NCI-H2107 (cell line): ENCODE measurements at places on chromosomes 1 and 21.
A peak's percentile ranks its signal among the peaks of the same experiment; 100 is the strongest.

DNA sequence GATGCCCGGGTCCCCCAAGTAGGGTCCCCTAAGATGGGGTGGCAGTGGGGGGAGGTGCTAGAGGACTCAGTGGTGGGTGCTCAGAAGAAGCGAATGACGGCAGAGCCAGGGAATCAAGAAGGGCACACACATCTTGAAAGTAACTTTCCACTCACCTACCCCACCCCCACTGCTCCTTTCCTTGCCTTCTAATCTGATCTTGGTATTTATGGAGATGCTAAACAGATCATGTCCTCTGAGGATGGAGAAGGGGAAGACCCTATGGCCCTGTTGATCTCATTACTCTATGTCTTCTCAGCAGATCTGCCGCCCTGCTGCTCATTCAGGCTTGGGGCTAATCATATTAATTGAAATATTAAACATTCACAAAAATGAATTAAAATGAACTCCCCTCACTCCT is 2.1 kb upstream of the CELF3 start:
- DNase-seq: no peak

GRCh38 chr1:163771637-163772036 is 449.9 kb downstream of the NUF2 start:
- no peak for DNase-seq

DNA sequence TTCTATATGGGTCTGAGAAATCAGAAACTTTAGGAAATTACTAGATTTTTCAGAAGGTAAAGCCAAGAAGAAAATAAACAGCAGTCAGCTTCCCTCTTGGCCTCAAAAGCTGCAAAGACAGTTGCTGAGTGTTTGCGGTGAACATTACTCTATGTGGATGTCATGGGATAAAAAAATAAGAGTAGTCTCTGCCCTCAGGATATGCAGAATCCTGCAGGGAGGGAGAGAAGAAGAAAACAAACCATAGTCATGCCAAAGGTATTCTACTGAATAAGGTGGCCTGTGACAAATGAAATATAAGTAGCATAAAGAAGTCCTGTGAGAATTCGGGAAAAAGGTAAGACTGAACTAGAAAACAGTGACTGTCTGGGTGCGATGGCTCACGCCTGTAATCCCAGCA is 19.0 kb downstream of the YARS1 start:
- DNase-seq: no peak

DNA sequence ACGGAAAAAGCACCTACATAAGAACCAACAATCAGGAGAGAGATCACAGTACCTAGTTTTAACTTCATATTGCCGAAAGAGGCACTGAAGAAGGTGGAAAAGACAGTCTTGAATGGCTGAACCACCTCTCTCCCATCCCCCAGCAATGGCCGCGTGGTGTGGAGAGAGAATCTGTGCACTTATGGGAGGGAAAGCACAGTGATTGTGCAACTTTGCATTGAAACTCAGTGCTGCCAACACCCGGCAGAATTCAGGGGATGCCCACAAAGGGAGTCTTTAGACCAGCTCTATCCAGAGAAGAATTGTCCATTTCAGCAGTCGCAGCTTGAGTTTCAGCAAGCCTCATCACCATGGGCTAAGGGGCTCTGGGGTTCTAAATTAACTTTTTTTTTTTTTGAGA is 186.3 kb upstream of the USP25 start:
- no peak for DNase-seq

DNA sequence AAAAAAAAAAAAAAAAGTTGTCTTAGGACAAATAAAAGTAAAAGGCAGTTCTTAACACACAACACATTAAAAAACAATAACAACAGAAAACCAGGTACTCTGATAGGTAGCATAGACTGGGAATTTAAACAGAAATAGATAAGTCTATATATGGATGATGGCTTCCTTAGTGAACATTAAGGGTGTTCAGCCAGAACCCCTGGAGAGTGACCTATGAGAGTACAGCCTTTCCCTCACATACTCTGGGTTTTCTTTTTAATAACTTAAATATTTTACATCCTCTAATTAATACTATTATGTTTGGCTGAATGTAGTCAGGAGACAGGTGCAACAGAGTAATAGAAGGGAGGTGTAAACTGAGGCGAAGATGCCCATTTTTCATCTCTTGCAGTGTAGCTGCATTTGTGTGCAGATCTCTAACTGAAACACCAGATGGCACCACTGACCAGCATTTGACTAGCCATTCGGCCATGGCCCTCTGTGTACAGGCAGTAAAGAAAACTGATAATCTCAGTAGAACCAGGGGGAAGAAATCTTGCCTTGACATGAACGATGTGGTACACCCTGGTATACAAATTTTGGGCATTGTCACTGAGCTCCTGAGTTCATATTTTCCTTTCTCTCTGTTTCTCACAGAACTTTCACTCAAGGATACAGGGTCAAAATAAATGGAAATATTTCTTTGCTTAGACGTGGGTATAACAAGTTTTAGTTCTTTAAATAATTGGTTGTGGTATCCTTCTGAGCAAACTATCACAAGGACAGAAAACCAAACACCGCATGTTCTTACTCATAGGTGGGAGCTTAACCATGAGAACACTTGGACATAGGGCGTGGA is 7.6 kb downstream of the TTF2 start:
- peak; percentile 35 for DNase-seq

DNA sequence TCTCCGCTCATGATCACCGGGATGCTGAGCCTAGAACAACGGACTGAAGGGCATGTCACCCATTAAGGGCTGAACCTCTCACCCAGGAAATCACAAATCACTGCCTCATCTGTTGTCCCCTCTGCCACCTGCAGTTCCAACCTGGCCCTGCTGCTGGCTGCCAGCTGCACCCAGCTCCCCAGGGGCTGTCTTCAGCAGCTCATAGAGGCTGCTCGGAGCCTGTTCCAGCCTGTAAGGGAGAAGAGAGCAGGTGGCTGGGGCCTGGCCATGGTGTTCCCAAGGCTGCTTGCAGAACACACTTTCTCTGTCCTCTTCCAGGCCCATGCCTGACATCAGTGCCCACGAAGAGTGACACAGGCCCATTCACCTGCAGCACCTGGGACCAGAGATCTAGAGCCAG is 44.5 kb upstream of the DISP3 start:
- peak; percentile 74 for DNase-seq

DNA sequence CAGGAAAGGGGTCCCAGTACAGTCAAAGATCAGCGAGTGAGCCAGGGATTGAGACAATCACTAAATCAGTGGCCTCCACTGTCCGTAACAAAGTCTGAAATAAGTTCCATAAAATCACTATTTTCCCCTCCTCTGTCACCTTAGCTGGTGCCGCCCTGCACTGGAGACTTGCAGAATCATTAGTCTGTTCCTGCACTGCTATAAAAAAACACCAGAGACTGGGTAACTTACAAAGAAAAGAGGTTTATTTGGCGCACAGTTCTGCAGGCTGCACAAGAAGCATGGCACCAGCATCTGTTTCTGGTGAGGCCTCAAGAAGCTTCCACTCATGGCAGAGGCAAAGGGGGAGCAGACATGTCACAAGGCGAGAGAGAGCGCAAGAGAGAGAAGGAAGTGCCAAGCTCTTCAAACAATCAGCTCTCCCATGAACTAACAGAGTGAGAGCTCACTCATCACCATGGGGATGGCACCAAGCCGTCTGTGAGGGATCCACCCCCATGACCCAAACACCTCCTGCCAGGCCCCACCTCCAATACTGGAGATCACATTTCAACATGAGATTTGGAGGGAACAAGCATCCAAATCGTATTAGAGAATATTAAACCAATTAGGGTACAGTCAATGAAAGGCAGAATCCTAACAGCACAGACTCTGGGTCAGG is 129.8 kb upstream of the TIAM1 start:
- DNase-seq: no peak

DNA sequence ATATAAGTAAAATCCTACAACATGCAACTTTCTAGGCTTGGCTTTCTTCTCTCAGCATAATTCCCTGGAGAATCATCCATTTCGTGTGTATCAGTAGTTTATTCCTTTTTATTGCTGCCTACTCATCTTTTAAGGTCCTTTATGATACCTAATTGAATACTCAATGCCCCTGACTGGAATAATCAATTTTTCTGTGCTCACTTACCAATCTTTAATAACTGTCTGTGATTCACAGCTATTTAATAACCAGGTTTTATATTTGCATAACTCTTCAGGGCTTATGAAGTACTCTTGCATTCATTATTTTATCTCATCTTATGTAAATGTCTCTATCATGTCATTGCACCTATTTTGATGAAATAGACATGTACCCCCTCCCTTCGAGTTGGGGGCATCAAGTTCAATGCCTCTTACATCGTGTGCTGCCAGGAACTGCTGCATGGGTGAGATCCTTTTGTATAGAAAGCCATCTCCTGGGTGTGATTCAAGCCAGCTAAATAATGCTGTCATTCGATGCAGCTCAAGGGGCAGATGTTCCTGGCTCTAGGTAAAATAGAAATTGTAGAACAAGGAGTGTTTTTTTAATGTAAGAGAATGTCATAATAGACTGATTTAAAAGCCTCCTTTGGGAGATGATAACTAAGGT is 222.7 kb downstream of the SLC35F3 start:
- DNase-seq: no peak

DNA sequence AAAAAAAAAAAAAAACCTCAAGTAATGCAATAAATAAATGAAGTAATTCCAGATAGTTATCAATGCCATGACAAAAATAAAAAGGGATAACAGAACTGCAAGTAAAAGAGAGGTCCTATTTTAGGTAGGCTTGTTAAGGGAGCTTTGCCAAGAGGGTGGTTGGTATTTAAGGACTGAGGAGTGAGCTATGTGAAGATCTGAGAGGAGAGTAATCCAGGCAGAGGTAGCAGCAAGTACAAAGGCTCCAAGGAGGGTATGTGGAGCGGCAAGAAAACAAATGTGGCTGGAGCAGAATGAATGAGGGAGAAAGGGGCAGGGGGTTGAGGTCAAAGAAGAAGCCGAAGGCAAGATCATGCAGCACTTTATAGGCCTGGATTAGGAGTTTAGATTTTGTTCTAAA is 59.9 kb upstream of the CDC42BPA start:
- DNase-seq: no peak

GRCh38 chr21:16538405-16538804 is 808.6 kb downstream of the USP25 start:
- DNase-seq: no peak

GRCh38 chr1:173886746-173887611 is 18.8 kb downstream of the ZBTB37 start:
- no peak for DNase-seq

DNA sequence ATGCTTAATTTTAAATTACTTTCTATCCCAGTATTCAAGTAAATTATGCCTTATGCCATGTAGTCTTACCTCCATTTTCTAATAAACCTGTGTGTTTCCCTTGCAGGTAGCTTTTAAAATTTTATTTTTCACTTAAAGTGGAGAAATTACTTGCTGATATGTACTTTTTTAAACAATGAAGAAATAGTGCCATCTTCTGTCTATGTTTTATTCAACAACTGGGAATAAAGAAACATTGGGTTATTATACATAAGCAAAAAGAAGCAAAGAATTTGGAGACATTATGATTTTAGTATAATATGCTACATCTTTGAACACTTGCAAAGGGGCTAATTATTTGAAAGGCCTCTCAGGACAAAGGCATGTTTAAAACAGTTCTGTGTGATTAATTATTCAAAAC is 1912.9 kb downstream of the MRPL39 start:
- DNase-seq: no peak

DNA sequence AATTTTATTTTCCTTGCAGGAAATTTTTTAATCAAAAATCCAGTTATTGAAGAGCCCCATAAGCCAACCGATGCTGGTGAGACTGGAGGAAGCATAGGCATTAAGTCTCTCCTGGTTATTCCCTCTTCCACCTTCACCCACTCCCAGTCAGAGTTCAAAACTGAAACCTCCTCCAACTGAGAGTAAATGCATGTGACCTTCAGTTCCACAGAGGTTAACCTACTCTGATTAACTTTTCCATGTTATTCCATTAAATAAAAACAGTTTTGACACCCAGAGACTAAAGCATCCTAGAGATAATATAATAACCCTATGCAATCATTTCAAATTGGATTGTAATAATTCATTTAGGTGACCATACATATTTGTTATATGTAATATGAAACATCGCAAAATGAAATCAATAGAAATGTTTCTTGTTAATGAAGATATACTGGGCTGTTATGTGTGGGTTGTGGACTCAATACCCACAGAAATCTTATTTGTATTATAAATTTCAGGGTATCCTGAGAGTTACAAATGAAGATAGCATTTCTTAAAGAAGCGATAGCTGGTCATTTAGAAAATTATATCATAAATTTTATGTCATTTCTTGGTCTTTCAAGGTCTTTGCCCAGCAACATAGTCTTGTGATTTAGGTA is 376.5 kb downstream of the SETD4 start:
- DNase-seq: no peak

DNA sequence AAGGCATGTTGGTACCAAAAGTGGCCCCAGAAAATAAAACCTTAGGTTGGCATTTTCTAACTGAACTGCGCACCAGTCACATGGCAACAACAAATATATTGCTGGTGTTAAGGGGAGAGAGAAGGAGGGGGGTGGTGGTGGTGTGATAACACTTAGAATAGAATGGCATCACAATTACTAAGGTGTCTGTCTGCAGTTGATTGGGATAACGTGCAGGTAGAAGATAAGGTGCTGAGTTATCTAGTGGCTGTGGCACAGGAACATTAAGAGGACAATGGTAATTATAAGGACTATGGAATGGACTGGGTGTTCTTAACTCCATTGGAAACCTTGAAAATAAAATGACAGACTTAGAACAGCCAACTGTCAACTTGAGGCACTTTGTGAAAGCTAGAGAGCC is 1.4 kb upstream of the YIPF1 start:
- no peak for DNase-seq

GRCh38 chr1:47235241-47235681 is 3.2 kb upstream of the TAL1 start:
- DNase-seq: no peak

DNA sequence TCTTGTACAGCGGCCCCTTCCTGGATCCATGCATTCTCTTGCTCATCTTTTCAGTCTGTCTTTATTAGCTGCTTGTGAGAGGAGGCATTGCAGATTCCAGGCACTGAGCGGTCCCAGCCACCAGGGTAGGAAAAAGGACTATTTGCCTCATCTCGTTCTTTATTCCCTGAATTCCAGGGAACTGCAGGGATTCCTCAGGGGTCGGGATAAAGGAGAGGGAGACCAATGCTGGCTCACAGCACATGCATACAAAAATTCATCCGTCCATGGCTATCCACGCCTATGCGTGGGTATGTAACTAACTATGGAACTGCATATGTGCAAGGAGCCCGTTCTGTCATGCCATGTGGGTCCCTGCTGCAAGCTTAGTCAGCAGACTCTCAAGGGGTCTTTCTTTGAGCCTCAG is 879 bp upstream of the PLPPR5 start:
- DNase-seq: no peak

DNA sequence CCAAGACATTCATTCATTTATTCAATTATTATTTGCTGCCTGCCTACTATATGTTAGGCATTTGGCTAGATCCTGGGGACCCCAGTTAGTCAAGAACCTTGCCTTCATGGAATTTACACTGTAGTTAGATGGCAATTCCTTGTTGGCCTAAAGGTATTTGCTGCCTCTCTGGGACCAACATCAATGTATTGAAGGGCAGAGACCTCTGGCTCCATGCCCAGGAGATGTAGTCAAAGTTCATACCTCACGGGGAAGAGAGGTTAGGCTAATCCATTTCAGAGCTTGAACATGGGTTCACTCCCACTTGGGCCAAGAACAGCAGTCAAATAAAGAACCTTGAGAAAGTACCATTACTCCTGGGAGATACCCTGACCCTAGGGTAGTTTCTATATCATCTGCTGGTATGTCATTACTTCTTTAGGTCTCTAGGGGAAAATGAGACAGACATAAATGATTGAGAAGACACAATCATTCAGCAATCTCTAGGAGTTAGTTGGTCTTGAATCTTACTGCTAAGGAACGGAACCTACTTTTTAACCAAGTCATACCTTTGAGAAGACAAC is 32.0 kb downstream of the SORT1 start:
- no peak for DNase-seq
